ENCODE measurements at places on chromosomes 12 and 14.

GRCh38 chr12:68557011-68557730 lies 53.5 kb upstream of the RAP1B start:
- no peak for DNase-seq

DNA sequence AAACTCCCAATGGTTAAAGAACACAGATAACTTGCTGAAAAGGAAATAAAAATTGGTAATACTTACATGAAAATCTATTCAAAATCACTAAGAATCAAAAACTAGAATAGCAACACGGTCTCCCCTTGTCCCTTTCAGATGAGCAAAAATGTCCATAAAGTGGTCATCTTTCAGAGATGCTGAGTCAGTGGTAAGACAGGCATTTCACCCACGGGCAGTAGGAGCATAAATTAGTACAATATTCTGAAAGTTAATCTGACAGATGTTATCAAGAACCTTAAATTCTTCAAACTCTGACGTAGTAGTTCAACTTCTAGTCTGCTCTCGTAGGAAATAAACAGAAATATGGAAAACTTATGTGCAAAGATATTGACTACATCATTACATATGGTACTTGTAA lies 33.1 kb upstream of the GNPNAT1 start:
- DNase-seq = no peak

DNA sequence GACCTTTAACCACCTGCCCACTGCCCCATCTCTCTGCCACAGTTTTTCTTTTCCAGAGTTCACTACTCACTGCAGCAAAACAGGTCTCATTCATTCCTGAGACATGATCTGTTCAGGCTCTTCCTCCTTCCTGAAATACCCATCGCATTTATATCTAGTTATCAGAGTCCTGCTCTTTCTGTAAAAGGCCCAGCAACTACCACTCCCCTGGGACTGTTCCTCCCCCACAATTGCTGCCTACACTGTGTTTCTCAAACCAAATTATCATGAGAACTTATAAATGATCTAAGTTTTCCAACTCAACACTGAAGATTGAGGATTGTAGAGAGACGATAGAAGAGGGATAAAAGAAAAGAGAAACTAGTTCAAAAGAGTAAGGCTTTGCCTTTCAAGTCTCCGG lies 40.8 kb upstream of the EPS8 start:
- DNase-seq = no peak

- no peak for DNase-seq
Observed at GRCh38 chr14:28751467-28752058, 15.0 kb upstream of the FOXG1 start.

DNA sequence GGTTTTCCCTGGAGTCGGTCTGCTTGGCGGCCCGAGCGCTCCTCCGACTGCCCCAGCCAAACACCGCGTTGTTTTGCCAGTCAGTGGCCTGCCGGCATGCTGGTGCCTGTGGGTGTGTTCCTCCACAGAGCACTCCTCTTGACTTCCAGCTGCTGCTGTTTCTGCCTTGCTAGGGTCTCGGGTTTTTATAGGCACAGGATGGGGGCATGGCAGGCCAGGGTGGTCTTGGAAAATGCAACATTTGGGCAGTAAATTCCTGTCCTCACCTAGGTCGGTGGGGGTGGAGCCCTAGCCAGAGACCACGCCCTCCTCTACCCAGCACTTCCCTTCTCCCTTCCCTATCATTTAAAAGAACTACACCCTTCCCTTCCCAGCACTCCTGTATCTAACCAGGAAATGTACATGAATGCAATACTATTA lies 34.7 kb upstream of the VASH1 start:
- DNase-seq = no peak

DNA sequence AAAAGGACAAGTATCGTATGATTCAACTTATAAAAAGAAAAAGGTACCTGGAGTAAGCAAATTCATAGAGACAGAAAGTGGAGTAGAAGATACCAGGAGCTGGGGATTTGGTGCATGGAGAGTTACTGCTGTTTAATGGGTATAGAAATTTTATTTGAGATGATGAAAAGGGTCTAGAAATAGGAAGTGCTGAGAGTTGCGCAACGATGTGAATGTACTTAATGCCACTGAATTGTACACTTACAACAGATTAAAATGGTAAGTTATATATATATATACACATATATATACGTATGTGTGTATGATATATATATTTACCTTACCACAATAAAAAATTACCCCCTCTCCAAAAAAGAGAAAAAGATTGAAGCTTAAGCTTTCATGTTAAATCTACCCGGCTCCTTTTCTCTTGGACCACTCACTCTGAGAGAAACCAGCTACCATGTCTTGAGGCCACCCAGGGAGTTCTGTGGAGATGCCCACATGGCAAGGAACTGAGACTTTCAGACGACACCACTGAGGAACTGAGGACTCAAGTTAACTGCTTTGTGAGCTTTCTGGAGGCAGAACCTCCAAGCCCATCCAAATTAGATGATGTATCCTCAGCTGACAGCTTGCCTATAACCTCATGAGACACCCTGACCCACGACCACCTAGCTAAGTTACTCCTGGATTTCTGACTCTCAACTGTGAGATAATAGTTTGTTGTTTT lies 130.0 kb upstream of the BTG1 start:
- no peak for DNase-seq

- no peak for DNase-seq
Observed at GRCh38 chr12:64801381-64801780, 23.1 kb upstream of the TBC1D30 start.

DNA sequence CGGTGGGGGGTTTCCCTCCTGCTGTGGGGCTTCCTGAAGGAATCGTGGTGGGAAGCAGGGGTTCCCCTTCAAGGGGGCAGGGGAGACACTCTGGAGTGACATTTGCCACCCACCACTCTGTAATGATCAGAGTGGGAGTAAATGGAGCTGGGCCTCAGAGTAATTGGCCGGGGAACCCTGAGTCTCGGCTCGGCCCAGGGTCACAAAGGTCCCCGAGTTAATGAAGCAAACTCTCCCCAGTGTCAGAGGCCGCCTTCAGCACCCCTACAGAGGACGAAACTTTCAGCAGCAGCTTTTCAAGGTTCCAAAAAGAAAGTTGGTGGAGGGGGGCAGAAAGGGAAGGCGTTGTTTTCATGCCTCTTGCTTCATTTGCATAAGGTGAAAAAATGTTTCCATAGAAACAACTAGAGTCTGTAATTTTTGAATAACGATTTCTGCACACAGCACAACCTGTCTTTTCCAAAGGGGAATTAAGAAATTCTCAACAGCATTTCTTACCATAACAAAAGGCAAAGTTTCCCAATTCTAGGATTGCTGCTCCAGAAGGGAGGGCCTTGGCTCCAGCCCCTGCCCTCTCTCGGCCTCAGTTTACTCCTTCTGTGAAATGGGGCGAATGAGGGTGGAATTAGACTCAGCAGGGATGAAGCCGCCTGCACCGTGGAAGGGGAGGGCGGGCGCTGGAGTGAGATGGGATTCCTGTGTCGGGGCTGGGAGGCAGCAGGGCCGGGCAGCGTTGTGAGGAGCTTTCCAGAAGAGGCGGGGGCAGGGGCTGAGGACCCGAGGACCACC lies 67.0 kb upstream of the BEGAIN start:
- DNase-seq = no peak

GRCh38 chr14:74500417-74501134 lies 7.0 kb downstream of the ISCA2 start:
- no peak for DNase-seq

- DNase-seq = no peak
Observed at GRCh38 chr14:62946221-62946620, 99.0 kb downstream of the KCNH5 start.

GRCh38 chr12:76501390-76501789 lies 58.2 kb downstream of the OSBPL8 start:
- DNase-seq = no peak

- no peak for DNase-seq
Observed at GRCh38 chr12:93669452-93669851, 7.7 kb upstream of the CRADD start.

GRCh38 chr12:102401087-102401486 lies 79.3 kb downstream of the IGF1 start:
- no peak for DNase-seq

DNA sequence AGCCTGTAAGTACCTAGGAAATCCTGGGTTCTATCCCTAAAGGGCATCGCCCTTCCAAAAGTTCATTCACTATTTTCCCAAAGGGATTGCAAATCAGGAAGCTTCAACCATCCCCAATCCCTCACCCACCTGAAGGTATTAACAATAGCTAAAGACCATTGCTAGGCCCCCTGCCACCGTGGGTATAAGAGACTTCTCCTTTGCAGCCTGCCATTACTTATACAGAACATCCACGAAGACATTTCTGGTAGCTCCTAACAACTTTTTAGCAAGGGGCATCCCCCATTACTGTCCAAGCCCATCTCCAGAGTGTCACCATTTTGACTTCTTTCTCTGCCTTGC lies 384 bp upstream of the SMUG1 start:
- DNase-seq = no peak

DNA sequence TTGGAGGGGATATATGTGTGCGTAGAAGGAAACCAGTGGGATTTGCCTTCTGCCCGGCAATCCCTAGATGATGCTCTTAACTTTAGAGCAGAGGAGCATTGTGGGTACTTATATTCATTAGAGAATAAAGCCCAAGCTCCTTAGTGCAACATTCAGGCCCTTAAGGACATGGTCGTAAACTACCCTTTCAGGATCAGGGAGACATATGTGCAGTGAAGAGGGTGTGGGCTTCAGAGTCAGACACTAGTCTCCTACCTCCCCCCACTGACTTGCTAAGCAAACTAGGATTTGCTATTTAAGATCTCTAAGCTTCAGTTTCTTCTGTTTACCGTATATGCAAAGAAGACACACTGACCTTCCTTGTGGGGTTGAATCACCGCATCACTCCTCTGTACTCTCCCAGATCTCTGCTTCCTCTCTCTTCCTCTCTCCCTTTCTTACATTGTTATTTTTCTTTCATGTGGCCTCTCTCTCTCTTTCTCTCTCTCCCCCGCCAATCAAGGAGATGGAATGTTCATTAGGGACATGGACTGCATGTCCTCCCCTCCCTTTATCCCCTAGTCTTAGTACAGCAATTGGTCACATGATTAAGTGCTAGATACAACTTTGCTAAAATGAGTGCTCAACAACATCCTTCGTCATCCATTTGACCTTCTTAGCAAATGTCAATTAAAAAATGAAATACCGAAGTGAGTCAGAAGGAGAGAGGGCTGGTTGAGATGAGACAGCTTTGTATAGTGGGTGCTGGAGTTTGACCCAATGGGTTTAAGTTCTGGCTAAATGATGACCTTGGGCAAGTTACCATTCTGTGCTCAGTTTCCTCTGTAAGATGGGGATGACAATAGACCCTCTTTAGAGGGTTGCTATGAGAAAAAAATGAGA lies 91.7 kb downstream of the TMX1 start:
- no peak for DNase-seq

- no peak for DNase-seq
Observed at GRCh38 chr12:117202033-117202432, 11.8 kb upstream of the FBXO21 start.

DNA sequence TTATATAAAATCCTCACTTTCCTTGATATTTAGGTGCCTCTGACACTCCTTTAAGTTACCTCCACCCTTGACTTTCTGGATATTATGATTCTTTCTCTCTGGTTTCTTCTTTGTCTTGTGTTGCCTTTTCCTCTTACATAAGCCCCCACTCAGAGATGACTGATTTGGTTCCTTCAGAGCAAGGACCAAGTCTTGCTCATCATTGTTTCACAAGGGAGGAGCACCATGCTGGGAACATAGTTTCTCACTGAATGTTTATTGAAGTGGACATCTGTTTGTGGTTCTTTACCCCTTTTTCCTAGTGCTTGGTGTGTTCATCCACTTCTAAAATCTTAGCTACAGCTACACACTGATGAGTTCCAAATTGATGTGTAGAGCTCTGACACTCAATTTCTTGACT lies 161.3 kb upstream of the PTPRQ start:
- no peak for DNase-seq

DNA sequence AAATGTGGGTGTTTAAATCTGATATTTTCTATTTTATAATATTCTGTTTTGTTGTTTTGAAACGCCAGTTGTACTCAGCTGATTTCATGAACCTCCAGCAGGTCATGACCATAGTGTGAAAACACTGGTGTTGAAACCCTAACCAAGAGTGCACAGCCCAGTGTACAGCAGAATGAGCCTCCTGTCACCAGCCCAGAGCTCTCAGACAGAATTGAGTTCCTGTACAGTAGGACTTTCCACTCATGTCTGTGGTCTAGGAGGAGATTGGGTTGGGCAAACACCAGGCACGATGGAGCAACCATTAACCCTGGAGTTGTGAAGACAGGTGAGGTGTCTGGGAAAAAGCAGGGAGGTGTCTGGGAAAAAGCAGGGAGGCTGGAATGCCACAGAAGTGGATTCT lies 908.8 kb downstream of the VRK1 start:
- no peak for DNase-seq

GRCh38 chr12:119179335-119180021 lies 747 bp downstream of the HSPB8 start:
- no peak for DNase-seq

DNA sequence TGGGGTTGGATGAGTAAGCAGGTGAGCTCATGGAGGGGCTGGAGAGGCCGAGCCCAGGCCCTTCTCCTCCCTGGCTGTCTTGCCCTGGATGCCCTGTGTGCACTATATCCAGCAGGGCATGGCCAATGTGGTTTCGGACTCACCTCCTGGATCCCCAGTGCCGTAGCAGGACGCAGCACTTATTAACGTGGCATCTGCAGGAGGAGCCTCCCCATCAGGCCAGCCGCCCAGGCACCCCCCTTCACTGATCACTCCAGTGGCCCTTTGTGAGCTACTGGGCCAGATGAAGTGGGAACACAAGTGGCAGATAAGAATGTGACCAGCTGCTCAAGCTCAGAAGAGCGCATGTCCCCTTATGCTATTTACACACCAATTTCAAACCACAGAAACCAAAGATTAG lies 43.1 kb upstream of the DICER1 start:
- DNase-seq = no peak

DNA sequence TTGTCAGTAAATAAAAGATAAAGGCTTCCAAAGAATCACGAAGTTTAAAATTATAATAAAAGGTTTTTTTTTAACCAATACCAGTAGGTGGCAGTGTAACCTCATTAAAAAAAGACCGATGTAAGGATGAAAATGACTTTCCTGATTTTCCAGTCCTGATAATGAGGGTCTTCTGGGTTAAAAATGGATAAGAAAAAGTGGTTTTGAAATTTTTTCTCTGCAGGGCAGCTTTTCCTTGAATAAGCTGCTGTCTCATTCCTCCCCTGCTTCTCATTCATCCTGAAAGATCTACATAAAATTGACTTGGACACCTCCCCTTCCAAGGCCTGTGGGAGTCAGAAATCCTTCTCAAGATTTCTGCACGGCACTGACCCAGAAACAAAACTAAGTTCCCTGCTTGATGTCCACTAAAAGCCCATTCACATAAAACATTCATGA lies 58.9 kb upstream of the FBXO33 start:
- no peak for DNase-seq

GRCh38 chr12:100668945-100669536 lies 95.6 kb downstream of the GAS2L3 start:
- peak; percentile 44 for DNase-seq

GRCh38 chr12:65605019-65605418 lies 219.3 kb upstream of the HMGA2 start:
- no peak for DNase-seq

All from anterior cingulate cortex (tissue), 58 donors.